ENCODE measurements at places on chromosomes 3 and 15.

DNA sequence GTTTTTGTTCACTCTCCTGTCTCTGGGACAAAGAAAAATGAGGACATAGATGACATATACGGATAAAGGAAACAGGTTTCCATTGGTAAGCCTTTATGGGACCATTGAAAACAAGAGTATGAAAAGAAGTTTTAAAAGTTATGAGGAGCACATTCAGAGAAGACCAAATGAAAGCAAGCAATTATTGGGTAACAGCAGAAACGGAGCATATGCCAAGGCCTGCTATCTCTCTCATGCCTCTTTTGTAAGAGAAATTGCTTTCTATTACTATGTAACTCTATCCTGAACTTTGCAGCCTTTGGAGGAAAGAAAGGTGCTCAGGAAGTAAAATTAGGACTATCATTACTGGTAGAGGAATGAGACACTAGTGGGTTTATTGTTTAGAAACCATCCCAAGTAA lies 14.9 kb upstream of the DPH6 start:
- DNase-seq: no peak

- no peak for DNase-seq
Observed at GRCh38 chr15:25737218-25737643, 125.9 kb downstream of the ATP10A start.

- peak; percentile 58 for DNase-seq
Observed at GRCh38 chr3:9079676-9080075, 116.4 kb upstream of the RAD18 start.

DNA sequence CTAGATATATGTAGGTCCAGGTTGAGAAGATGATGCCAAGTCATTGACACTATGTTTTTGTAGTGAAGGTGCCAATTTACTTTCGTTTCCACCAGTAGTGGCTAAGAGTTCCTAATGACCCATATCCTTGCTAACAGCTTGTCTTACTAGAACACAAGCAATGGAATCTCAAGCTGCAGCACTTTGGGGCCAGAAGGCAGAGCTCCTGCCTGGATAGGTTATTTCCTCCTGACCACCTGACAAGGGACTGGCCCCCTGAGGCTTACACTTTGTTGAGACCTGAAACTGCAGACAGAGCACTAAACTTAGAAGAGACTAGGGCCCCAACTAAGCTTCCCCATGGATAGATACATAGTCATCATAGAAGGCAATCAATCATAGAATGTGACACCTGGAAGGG lies 11.7 kb downstream of the ONECUT1 start:
- no peak for DNase-seq

GRCh38 chr15:57410373-57410772 lies 34.1 kb downstream of the CGNL1 start:
- no peak for DNase-seq
